ENCODE measurements at places on chromosomes 2 and 18.

DNA sequence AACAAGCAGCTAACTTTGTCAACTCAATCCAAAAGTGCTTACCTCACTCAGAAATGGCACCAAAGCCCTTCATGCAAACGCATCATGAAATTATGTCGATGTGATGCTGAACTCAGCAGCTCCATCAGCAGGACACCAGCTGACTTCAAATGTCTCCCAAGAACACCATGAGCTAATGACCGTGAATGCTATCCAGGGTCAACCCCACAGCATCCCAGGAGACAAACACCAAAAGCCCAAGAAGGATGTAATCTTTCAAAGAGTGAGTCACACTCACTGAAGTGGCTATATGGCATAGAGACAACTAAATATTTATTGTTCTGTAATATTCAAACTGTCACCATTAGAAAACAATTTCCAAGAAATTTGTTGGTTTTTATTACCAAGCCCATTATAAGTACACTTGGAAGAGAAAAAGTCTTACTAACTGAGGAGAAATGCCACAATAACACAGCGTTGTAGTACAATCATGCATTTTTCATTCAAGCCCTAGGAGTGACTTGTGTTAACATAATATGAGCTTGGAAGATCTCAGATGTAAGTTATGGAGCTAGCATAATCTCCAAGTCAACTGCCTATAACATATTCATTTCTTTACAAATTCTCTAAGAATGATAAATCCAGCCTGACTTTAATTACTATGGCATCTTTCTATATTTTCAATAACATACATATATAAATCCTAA lies 165.0 kb upstream of the CCDC68 start:
- no peak for DNase-seq

GRCh38 chr2:11833601-11834000 lies 87.2 kb downstream of the LPIN1 start:
- no peak for DNase-seq

DNA sequence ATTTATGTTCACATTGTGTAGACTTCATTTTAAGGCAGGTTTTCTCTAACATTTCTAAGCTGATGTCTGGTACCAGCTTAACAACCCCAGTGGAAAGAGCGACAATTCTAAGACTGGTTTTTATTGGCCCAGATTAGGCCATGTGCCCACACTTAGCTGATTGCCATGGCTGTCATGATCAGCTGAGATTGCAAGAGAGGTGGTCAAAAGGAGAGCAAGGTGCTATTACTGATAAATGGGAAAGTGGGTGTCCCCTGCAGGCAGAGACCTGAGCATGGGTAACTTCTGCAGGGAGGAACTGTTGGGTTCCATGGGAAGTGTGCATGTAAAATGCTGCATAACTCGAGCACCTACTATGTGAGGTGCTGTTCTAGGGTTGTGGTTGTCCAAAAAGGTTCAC lies 56.8 kb upstream of the MCFD2 start:
- no peak for DNase-seq

- no peak for DNase-seq
Observed at GRCh38 chr2:161915121-161915520, 158.9 kb downstream of the DPP4 start.

DNA sequence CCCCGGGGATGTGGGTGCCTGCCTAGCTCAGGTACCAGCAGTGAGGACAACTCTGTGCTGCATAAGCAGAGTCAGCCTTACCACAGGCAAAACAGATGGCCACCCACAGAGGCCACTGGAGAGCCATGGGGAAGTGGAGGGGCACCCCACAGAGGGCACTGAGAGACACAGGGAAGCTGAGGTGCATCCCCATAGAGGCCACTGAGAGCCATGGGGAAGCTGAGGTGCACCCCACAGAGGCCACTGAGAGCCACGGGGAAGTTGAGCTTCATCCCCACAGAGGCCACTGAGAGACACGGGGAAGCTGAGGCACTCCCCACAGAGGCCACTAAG lies 134.1 kb upstream of the EPAS1 start:
- DNase-seq = no peak

- no peak for DNase-seq
Observed at GRCh38 chr2:74706741-74707140, 52.7 kb downstream of the SEMA4F start.

DNA sequence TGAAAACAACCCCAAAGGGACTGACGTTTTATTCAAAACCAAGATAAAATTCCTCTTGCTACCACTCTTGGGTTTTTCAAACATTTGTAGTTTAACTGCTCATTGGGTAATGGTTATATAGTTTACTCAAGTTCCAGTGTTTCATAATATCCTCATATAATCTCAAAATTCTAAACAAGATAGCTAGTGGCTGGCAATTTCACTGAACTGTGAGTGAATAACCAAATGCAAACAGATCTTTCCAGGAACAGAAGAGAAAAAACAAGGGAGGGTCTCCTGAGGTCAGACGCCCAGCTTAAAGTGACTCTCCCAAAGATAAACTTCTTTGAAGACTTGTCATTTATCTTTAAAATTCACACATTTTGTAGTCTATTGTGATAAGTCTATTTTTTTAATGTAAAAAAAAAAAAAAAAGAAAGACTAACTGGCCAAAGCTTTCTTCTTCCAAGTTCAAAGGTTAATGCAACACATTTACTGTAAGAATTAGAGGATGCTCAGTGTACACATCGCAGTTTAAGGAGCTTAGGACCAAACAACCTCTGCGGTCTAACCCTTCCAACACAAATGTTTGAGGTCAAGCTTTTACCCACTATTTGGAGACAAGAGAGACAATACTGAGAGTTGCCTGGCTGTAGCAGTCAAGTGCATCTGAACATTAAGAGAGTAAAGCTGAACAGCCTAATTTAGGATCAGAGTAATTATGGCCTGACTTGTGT lies 26.6 kb downstream of the LPIN2 start:
- no peak for DNase-seq

GRCh38 chr2:237262838-237263771 lies 150.9 kb downstream of the COL6A3 start:
- DNase-seq = no peak

DNA sequence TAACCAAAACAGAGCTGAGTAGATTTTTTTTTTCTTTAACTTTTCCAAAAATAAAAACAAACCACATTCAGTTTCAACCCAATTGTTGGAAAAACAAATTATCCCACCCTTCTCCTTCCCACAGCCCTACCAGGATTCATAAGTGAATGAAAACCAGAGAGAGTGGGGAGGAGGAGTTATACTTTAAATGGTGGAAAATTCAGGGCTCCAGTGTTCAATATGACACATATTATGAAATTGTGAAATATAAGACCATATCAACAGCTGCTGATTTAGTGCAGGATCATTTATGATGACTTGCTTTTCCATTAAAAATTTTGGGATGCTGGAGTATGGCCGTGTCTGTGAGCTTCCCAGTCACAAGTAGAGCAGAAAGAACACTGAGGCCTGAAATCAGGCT lies 26.7 kb downstream of the COLEC12 start:
- DNase-seq = no peak

GRCh38 chr18:46601141-46601805 lies 55.7 kb downstream of the LOXHD1 start:
- DNase-seq = no peak

DNA sequence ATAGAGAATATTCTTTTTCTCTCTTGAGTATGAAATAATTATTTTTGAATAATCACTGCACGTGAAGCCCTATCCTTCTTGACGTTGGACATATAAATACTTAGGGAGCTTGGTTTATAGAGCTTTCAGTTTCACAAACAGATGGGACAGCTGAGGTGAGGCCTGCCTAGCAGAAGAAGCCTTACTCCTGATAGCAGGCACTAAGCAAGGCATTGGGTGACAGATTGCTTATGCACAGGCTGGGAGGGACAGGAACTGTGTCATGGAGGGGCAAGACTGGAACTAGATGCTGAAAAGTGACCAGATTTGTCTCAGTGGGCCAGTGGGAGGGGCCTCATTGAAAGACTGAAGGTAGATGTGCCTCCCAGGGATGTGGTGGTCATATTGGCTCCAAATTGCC lies 220.8 kb downstream of the NEDD4L start:
- no peak for DNase-seq

DNA sequence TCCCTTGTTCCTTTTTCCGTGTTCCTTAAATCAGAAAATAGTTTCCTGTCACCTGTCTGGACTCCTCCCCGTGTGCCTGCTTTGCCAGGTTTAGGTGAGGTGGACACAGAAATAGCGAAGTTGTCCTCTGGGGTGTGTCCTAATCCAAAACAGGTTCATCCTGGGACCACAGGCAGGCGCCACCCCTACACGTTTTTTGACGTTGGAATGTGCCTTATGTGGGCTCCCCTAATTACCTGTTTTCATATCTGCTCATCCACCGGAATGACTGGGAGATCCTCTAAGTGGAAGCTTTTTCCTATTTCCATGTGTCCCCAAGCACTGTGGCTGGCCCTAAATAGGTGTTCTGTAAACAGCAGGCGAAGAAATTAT lies 49.0 kb upstream of the PAIP2B start:
- DNase-seq = no peak

- no peak for DNase-seq
Observed at GRCh38 chr2:65360441-65360840, 72.0 kb downstream of the SPRED2 start.

DNA sequence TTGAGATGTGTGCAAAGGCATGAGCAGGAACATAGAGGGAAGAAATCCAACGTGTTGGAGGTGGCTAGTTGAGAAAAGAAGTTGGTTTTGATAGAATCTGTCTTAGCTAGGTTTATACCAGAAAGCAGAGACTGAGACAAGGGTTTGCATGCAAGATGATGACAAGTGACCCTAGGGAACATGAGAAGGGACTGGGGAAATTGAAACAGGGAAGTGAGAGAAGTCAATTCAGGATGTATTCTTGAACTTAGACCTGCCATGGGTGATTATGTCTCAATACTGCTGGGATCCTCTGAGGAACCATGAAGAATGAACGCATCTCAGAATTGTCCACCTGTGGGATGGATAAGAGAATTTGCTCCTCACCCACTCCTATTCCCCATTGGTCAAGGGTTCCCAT lies 20.5 kb downstream of the IL36A start:
- no peak for DNase-seq

DNA sequence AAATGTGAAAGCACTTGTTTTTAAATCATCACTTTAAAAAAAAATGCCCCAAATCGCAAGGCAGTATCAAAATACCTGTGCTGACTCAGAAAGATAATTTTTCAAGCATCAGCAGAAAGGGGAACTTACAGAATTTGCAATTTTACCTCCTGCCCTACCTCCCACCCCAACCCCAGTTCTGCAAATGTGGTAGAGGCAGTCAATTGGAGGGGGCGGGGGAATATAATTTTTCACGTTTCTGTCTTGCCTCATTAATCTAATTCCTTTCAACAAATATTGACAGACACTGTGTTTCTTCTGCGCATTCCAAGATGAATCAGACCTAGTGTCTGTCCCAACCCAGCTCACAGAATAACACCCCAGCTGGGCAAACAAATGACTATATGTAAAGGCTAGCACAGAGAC lies 76.8 kb downstream of the ALPK2 start:
- no peak for DNase-seq

- no peak for DNase-seq
Observed at GRCh38 chr2:36556842-36557241, 41.1 kb downstream of the FEZ2 start.

DNA sequence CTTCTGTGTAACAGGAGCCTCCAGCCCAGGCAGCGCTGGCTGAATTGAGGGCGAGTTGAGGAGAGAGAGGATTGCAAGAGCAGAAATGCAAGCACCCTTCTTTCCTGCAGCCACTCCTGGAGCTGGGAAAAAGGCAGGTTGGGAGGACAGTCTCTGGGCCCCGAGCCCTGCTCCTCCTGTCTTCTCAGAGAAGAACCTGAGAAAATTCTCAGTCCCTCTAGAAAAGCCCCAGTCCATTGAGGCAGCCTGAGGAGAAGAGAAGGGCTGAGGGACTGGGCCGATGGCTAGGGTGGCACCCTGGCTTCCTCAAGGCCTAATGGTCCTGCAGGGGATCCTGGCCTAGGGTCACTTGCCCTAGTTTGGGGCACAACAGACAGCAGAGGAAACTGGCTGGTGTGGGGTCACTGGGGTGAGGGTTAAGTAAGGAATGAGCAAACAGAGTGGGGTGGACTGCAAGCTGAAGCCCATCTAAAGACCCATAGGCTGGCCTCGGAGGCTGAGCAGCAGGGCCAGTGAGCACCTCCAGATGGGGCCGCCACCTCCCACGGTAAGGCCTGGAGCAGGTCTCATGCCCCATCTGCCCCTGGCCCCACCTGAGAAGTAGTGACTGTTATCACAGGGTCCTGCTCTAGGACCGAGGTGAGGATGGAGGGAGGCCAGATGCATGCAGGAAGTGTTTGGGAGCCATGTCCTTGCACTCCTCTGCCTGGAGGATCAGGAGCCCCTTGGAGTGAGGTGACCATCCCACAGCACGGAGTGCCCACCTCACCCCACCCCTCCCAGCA lies 12.4 kb downstream of the CIB4 start:
- DNase-seq = no peak

DNA sequence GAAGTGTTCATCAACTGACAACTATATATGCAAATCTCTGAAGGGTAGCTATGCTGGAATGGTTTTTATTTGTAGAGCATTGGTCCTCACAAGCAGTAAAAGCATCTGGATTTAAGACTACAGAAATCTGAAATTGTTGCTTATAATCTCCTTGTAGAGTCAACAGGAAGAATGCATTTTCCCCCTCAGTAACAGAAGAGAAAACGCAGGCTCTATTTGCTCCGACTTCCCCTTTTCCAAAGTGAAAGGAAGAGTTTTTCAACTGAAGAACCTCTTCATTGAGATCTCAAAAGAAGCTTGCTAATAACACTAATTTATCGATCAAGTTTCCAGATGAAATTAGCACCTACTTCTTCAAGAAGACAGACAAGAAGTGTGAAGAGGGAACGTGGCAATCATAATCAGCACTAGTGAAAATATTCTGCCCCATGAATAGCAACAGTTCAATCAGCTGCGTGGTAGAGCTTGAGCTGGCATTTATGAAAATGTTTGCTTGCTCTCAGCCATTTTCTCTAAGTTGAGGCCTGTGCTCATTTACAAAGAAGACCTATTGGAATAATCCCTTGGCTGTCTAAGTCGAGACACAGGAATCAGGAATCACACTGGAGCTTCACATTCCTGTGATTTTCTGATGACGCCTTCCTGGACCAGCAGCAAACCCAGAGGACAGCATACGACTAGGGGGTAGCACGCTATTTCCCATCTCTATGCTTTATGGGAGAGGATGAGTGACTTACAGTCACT lies 43.7 kb downstream of the TGIF1 start:
- no peak for DNase-seq

GRCh38 chr2:30798536-30798991 lies 8.7 kb downstream of the CAPN13 start:
- DNase-seq = no peak

DNA sequence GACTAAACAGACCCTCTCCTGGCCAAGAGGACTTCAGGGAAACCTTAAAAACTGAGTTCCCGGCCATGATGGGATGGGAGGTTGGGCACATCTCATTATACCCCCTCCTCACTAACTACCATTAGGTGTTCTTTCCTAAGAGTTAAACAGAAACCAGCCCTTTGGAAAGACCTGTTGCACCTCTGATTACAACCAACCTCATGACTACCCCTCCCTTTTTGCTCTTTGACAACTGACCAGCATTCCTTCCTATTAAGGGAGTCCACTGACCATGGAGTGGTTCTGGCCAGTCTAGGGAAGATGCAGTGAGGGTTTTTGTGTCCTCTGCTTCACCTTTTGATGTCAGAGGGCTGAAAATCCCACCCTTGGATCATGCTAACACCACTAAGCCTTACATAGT lies 44.5 kb upstream of the FRZB start:
- DNase-seq = no peak
